Progenitor cell of endocrine pancreas (in vitro differentiated cells): ENCODE measurements at places on chromosomes 3 and 15. TPM values are rescaled to one million over a fixed set of nuclear protein-coding genes. Genes with fewer than 3 reads are reported as not detected.

DNA sequence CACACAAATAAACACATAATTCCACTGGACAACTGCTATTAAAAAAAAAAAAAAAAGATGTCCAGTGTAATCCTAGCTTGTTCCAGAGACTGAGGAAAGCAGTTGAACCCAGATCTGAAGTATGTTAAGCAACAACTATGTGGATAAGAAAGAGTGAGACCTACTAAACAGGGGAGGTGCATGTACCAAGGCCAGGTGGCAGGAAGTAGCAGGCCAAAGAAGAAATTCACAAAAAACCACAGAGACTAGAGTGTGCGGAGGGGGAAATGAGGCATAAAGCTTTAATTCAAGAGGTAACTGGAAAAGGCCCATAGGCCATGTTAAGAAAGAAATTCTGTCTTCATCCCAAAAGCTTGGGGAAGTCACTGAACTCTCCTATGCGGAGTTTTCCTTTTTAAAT lies 490.0 kb downstream of the NAALADL2 start:
- no peak for DNase-seq

The BTLA gene
- not detected in 2 replicates for total RNA-seq

The PROS1 gene
- 9.4 and 12.4 TPM in 2 replicates for total RNA-seq

- no peak for DNase-seq
Observed at GRCh38 chr3:97992547-97993173, 20.4 kb upstream of the RIOX2 start.

The CLDN16 gene
- total RNA-seq: 0.31 TPM in 2 replicates

The B3GNT5 gene
- total RNA-seq: 26.7 and 28.4 TPM in 2 replicates

DNA sequence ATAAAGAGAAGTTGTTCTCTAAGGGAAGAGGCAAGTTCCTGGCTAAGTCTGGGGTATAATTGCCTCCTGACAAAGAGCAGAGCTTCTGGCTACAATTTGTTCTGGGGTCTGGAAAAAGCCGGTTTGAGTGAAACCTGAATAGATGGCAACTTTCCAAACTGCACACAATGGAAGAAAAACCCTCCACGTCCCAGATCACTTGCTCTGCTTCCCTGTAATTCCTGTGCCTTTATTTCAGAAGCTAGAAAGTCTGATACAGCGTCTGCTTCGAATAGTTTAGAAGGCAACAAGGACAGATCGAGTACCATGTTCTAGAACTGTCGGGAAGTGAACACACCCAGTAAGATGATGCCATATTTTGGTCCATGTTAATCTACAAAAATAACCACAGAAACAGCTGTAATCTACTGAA lies 1.6 kb upstream of the WDR82 start:
- no peak for DNase-seq

DNA sequence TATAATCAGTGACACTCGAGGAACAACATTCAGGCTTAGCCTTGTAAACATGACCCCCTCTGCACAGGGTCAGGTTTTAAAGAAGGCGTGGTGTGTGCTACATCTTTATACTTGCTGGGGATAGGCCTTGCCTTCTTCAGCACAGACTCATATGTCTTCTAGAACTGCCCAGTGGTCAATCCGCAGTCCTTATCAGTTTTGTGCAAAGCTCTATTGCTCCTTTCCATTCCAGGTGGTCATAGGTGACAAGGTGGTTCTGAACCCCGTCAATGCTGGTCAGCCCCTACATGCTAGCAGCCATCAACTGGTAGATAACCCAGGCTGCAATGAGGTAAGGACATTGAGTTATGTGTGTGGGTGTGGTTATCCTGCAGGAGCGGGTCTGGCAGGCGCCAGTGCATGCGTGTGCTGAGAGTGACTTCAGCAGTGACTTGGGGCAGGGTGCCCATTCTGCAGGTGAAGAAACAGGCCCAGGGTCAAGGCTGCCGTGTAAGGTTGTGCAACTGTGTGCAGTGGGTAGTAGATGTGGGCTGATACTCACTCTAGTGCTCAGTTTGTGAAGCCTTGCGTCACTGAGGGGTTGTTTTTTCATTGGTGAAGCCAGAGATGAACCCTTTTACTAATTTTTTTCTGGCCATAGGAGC lies 150.9 kb downstream of the ITPR1 start:
- DNase-seq: no peak

GRCh38 chr3:140093742-140094141 lies 158.8 kb downstream of the CLSTN2 start:
- DNase-seq: no peak

DNA sequence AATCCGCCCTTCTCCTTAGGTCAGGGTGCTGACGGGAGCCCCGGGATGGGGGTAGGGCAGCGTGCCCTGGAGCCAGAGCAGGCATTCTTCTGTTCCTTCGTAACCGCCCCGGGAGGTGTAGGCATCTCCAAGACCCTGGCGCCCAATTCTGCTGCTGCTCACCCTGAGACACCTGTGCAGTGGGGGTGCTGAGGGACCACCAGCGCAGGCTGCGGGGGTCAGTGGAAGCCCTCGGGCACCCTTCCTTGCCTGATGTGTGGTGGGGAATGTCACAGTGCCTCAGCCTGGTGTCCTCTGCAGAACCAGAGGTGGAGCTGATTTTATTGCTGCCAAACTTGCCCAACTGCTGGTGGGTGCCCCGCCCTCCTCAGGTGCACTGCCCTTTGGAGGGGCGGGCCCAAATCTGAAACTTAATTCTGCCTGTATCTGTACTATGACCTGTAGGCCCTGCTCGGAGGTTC lies 7.3 kb downstream of the CSK start:
- DNase-seq: no peak

The FAM81A gene
- total RNA-seq: 0.34 and 0.58 TPM in 2 replicates

The ERICH6 gene
- total RNA-seq: 0.49 TPM in 1 of 2 replicates, not detected in the other
